ENCODE measurements at places on chromosomes 2 and 18. TPM values are rescaled to one million over a fixed set of nuclear protein-coding genes. Genes with fewer than 3 reads are reported as not detected.

DNA sequence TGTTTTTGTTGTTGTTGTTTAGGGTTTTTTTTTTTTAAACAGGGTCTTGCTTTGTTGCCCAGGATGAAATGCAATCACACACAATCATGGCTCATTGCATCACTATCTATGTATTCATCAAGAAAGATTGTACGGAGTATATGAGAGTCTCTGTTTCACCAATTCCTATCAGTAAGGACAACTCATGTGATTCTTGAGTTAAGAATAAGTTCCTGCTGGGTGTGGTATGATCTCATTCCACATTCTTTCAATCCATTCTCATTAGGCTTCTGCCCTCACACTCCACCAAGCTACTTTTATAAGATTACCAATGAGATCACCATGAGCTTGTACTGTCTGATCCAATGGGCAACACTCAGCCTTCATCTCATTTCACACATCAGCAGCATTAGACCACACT lies 9.1 kb upstream of the AP1S3 start:
- no peak for DNase-seq

- DNase-seq: no peak
These were observed 827.9 kb downstream of the TSN start for GRCh38 chr2:122583159-122583917.

Gene COL4A3
- 0.04 TPM for total RNA-seq

GRCh38 chr2:207833251-207833751 lies 63.6 kb upstream of the FZD5 start:
- no peak for DNase-seq

- no peak for DNase-seq
These were observed 31.9 kb downstream of the ATP8B1 start for GRCh38 chr18:57771193-57771592.

Gene ASXL3
- total RNA-seq: 0.07 TPM

DNA sequence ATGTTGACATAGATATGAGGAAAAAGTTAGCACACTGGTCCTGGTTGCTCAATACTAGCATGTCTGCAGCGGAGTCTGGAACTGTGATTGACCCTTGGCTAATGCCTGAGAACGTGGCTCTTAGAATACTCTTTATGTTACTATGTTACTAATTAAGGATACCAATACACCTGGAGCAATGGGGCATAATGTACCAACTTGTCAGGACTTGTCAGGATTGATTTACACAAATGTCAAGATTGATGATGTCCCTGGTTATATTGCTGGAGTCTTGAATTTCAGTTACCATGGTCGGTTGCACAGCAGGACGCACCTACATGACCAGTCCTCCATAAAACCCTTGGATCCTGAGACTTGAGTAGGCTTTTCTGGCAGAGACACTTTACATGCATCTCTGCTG lies 810.9 kb downstream of the CPS1 start:
- no peak for DNase-seq

- peak; percentile 50 for DNase-seq
These were observed 94.8 kb downstream of the MTA3 start for GRCh38 chr2:42663106-42663780.

DNA sequence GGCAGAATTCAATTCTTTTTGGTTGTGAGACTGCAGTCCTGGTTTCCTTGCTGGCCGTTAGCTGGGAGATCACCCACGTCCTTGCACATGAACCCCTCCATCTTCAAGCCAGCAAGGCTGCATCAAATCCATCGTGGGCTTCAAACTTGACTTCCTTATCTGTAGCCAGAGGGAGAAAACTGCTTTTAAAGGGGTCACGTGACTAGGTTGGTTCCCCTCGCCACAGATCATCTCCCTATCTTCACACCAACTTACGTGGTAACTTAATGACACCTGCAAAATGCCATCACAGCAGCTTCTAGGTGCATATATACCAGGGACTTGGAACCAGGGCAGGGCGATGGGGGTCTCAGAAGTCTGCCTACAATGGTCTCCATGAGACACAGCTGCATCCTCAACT lies 169.5 kb downstream of the MTCL1 start:
- no peak for DNase-seq

Gene LBX2
- total RNA-seq: 2.4 TPM

GRCh38 chr2:179511105-179511789 lies 246.6 kb upstream of the SESTD1 start:
- no peak for DNase-seq

DNA sequence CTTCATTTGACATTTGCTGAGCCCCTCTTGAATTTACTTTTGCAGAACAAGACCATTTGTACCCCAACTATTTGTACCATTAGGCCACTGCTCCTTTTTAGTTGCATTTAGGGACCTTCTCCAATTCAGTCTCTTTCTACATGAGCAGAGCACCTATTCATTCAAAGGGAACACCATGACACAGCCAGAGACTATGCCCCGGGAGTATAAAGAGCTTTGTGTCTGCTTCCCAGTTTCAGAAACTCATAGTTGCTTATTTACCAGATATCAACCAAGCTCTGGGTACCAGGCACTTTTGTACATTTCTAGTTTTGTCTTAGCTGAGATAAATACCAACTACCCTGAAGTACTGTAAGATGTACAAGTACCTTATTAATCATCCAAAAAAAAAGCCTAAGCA lies 269.1 kb upstream of the SIX3 start:
- DNase-seq: no peak

GRCh38 chr2:3289171-3289515 lies 88.5 kb downstream of the EIPR1 start:
- DNase-seq: no peak

DNA sequence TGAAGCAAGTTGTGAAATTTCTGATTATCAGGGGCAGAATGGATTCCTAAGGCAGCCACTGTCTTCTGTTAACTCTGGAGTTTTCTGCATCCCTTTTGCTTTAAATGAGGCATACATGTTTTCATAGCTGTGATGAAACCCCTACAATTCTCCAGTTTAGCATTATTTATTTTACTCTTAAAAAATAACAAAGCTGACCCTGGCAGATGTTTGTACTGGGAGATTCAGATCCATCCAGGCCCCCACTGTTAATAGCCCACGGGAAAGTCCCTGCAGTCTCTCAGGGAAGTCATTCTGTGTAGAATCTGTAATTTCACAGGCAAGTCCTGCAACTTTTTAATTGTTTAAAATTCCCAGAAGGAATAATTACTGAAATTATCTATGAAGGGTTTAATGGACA lies 353 bp upstream of the SULT1C4 start:
- no peak for DNase-seq

DNA sequence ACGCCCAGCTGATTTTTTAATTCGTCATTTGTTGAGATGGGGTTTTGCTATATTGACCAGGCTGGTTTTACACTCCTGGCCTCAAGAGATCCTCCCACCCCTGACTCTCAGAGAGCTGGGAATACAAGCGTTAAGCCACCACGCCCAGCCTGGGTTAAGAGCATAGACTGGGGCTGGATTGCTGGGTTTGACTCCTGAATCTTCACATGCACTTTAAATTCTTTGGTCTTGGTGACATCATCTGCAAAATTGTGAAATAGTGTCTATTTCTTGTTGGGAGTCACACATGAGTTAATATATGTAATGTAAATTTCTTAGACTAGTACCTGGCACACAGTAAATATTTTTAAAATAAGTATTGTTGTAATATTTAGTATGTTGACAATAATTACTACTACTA lies 257.4 kb downstream of the DOK6 start:
- DNase-seq: no peak

Gene GRB14
- 3.9 TPM for total RNA-seq

GRCh38 chr18:48948112-48949049 lies 2.4 kb downstream of the SMAD7 start:
- DNase-seq: no peak

DNA sequence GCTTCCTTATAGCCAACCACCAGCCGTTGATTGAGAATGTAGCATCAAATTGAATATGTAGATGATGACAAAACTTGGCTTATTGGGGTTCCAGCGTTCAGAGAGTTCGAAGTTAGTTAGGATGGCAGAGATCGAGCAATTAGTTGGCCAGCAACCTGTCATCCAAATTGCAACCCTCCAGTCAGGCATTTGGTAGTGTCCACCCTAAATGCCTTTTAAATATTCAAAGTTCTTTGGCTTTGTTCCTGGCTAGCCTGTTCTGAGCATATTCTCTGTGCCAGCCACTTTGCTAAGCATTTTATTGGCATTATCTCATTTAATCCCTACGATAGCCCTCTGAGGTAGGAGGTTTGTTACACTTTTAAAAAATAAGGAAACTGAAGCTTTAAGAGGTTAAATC lies 342.8 kb downstream of the SETBP1 start:
- DNase-seq: no peak

Gene SPOPL
- total RNA-seq: 17.5 TPM

- DNase-seq: no peak
These were observed 22.6 kb upstream of the CYP1B1 start for GRCh38 chr2:38098421-38099098.

GRCh38 chr2:237623428-237624403 lies 3.7 kb upstream of the LRRFIP1 start:
- no peak for DNase-seq

Gene LRRTM1
- total RNA-seq: not detected

DNA sequence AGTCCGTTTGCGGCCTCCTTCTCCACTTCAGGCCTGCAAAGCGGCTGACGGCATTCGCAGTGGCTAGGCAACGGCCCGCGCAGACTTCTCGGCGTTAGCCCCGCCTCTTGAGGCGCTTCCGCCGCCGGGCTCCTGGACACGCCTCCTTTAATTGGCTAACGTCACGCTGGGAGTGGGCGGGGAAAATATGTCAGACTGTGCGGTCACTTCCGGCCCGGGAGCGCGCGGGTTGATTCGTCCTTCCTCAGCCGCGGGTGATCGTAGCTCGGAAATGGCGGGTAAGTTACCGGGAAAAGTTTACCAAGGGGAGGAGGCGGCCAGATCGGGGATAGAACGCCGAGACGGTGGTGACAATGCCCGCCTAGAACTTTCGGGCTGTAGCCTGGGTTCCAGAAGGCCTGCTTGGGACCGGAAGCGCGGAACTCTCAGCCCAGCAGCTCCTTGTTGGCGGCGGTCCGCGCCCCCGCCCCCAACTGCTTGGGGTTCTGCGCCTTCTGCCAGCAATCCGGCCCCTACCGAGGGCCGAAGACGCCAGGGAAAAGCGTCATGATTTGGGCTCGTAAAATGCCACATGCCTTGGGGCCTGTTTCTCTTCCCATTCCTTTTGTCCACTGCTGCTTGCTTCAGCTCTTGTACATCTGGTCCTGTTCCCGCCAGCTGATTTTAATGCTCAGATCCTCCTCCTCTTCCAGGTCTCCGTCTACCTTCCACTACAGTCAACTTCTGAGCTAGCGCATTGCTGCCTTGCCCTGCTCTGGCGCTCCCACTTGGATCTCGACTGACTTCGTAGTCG lies at the start of gene HAT1:
Gene HAT1, plus strand, starts transcription at position 232 of the 793 bp plus-strand sequence. Its CDS starts 40 bp downstream, at position 272.
- peak; percentile 91 for DNase-seq

GRCh38 chr18:35577045-35577848 lies 4.3 kb upstream of the GALNT1 start:
- DNase-seq: no peak

Data from pulmonary artery endothelial cell (primary cell).